ENCODE measurements at places on chromosomes 3 and 15.

- no peak for DNase-seq
These were observed 148.2 kb upstream of the TOPAZ1 start for GRCh38 chr3:44093531-44093930.

- DNase-seq = no peak
These were observed 893.0 kb downstream of the DIPK2A start for GRCh38 chr3:144864646-144865045.

DNA sequence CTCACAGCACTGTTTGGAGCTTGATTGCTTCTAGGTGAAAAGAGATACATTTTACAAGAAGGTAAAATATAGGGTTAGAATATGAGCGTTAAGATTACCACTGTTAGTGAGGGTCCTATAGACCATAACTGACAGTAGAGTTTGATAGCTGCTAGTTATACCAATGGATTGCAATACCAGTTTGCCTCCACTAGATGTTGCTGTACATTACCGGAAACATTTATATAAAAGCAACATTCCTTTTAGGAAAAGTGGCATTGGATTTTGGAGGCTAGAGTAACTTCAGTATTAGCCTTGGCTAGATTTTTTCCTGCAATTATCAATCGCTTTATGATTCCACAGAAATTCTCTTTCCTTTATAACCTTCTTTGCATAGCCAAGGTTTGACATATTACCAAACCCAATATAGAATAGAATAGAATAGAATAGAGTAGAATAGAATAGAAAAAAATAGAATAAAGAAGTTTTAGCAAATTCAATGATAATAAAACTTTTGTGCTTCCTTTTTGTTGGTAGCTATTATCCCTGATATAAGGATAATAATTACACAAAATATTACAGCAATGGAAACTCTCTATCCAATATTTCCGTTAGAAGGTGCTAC lies 1093.6 kb upstream of the ALCAM start:
- no peak for DNase-seq

DNA sequence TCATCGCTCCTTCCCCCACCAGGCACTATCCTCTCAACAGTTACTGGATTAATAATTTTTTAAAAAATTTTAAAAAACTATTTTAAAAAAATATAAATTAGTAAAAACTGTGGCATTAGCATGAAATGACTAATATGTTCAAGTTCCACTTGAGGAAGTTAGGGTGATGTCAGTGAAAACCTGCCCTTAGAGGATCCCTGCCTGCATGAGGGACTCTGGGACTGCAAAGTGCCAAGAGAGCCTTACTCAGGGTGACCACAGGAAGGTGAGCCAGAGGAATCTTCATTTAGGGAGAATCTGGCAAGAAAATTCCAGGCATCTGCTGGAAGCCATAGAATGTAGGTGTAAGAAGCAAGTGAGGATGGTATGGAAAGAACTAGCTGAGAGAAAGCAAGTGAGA lies 157.7 kb upstream of the BCL6 start:
- no peak for DNase-seq

- DNase-seq = no peak
These were observed 10.5 kb downstream of the ITIH4 start for GRCh38 chr3:52819936-52820335.

- no peak for DNase-seq
These were observed 93.7 kb downstream of the ABI3BP start for GRCh38 chr3:100899440-100900091.

DNA sequence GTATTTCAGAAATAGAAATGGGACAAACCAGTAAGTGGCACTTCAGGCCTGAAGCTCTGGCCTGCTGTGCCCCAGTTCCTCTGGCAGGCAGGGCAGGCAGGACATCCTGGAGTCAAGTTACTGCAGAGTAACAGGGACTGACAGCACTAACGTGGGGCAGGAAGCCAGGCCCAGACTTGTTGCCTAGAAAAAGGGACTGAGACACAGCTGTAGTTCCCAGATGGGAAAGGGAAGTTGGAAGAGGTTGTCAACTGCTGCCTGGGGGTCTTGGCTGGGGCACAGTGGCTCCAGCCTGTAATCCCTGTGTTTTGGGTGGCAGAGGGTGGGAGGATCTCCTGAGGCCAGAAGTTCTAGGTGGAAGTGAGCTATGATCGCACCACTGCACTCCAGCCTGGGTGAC lies 171.9 kb downstream of the FMN1 start:
- DNase-seq = no peak

DNA sequence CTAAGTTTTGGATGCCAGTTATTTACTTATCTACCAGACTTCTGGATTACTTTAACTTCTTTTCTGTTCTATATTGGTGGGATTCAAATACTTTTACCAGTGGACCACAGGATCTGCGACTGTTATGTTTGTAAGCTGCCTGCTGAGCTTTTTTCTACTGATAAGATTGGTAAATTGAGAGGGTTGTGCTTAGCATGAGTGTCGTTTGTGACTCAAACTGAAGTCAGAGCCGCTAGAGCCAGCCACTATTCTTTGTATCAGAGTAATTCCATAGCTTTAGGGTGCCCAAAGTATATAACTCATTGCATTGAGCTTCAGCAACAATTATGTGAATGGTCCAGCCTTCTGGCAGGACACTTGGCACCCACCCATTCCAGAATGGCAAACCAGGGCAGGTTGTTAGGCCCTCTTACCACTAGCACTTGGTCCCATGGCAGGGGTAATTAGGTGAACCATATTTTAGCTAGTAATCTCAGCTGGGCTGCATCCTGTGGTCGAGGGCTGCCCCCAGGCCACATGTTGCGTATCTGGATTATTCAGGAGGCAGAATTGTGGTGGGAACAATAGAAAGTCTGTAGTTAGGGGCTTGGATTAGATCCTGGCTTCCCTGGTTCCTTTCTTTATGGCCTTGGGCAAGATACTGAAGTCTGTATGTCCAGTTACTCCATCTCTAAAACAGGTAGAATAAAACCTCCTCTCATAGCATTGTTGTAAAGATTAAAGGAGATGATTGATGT lies 6.0 kb downstream of the PLCL2 start:
- no peak for DNase-seq

GRCh38 chr15:81910355-81911021 lies 135.3 kb downstream of the MEX3B start:
- DNase-seq = no peak

DNA sequence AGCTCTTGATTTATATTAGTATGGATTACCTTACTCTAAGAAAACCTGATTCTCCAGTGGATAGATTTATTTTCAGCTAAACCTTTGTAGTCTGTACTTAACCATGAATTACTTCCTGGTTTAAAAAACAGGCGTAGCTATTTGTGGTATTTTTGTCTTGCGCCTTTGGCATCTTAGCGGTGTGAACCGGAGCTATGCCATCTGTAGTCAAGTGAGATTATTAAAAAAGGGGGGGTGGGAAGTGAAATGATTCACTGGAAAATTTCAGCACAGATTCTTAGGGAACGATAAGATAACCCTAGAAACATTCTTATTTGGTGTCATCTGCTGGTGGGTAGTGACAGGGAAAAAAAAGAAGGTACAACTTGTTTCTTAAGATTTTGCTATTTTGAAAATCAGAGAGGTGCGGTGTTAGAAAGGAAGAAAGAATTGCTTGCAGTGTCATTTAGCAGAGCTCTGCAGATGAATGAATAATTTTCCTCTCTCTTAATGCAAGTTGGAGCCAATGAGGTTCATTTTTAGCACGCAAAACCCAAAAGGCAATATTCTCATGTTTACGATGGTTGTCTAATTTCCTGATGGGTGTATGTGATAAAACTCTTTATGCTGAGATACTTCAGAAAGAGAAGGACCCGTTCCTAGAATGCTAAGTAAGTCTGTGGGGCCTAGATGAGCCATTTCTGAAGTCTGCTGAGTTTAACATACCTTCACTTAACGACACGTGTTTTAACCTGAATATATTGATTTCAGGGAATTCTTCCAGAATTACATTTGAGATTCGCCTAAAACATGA lies 44.0 kb downstream of the PSMD6 start:
- no peak for DNase-seq

GRCh38 chr15:74460298-74460697 lies 662 bp downstream of the UBL7 start:
- DNase-seq = no peak

DNA sequence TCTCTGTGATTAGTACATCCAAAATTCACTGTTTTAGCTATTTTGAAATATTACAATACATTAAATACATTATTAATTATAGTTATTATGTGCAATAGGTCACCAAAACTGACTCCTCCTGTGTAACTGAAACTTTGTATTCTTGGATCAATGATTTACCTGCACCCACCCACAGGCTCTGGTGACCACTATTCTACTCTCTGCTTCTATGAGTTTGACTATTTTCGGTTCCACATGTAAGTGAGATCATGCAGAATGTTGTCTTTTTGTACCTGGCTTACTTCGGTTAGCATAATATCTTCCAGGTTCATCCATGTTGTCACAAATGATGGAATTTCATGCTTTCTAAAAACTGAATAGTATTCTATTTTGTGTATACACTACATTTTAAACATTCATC lies 43.8 kb downstream of the SLC2A2 start:
- DNase-seq = no peak

GRCh38 chr15:51131596-51132290 lies 37.0 kb upstream of the TNFAIP8L3 start:
- no peak for DNase-seq

DNA sequence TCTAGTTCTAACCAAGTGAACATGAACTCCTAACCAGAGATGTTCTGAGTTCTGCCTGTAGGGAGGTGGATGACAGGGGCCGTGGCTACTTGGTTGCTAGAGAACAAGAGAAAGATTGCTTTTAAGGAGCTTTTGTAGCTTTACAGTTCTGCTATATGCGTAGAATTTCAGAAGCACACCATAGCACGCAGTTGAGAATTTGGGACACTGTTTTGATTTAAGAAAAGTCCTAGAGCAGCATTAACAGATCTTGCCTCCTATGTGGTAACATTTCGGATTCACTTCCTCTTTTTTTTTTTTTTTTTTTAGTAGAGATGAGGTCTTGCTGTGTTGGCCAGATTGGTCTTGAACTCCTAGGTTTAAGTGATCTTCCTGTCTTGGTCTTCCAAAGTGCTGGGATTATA lies 181.7 kb downstream of the TCF12 start:
- no peak for DNase-seq

- no peak for DNase-seq
These were observed 102.1 kb upstream of the ETV5 start for GRCh38 chr3:186210852-186211500.

DNA sequence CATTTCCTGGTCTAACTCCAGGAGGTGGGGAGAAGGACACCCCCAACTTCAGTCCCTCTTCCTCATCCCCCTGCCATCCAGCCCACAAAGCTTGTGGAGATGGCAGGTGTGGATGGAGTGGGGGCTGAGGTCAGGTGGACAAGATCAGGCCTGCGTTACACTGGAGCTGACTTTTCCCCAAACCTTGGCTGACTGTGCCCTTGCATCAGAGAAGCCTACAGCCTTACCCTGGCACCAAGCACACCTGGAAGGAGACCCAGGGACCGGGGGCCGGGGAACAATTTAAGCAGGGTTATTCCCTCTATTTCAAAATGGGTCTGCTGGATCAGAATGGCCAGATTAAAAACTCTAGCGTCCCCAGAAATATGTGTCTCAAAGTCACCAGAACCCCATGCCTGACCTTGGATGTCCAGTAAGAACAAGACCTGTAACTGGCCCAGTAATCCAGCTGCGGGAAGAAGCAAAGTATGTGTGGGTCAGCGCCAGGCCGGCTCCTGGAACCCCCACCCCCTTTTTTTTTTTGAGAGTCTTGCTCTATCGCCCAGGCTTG lies 14.4 kb downstream of the TNK2 start:
- no peak for DNase-seq

GRCh38 chr3:102038477-102039142 lies 189.3 kb downstream of the NFKBIZ start:
- DNase-seq = no peak

- DNase-seq = no peak
These were observed 49.8 kb upstream of the SLC4A7 start for GRCh38 chr3:27533718-27534573.

- no peak for DNase-seq
These were observed 38.8 kb downstream of the AKAP13 start for GRCh38 chr15:85419161-85419560.

GRCh38 chr3:10918011-10918410 lies 74.5 kb upstream of the SLC6A1 start:
- no peak for DNase-seq

DNA sequence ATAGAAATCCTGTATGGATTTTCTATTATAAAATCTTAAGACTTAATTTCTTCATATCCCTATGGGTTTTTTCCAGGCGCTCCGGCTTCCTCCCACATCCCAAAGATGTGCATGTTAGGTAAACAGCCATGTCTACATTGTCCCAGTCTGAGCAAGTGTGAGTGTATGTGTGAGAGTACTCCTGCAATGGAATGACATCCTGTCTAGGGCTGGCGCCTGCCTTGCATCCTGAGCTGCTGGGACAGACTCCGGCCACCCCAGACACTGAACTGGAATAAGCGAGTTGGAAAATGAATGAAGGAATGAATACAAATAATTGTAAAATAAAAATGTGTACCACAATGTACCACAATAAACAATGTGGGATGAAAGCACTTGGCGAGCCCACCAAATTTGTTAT lies 69.2 kb downstream of the RFTN1 start:
- no peak for DNase-seq

DNA sequence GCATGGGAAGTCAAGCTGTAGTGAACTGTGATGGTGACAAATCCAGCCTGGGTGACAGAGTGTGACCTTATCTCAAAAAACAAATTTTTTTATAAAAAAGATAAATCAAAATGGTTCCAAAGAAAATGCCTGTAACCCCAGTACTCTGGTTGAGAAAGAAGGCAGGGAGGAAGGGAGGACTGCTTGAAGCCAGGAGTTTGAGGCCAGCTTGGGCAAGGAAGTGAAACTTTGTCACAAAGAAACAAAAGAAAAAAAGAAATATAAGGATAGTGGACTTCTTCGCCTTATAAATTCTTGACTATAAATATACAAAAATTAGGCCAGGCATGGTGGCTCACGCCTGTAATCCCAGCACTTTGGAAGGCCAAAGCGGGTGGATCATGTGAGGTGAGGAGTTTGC lies 34.1 kb downstream of the SMARCC1 start:
- no peak for DNase-seq

- DNase-seq = no peak
These were observed 37.9 kb upstream of the TSC22D2 start for GRCh38 chr3:150370122-150370602.

- no peak for DNase-seq
These were observed 304.2 kb upstream of the CTNNB1 start for GRCh38 chr3:40895109-40895508.

GRCh38 chr15:31125061-31125460 lies 23.5 kb upstream of the TRPM1 start:
- no peak for DNase-seq

- DNase-seq = no peak
These were observed 17.3 kb upstream of the BSN start for GRCh38 chr3:49536875-49537533.

GRCh38 chr3:169083163-169083562 lies 580.3 kb downstream of the MECOM start:
- DNase-seq = no peak

DNA sequence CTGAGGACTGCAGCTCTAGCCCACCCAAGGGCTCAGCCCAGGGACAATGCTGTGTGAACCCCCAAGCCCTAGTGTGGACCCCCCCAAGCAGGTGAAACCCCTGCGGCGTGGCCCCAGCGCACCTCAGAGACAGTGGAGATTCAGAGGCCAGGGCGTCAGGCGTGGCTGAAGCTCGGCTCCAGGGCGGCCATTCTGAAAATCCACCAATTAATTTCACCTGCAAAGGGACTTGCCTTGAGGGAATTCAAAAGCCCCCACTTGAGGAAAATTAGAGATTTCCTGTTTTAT lies 148.3 kb downstream of the NSMCE3 start:
- DNase-seq = no peak

All from NCI-H1436 treated with DMSO at 0.1 percent for 48 hours (cell line).